ENCODE measurements at places on chromosomes 7 and 10.

DNA sequence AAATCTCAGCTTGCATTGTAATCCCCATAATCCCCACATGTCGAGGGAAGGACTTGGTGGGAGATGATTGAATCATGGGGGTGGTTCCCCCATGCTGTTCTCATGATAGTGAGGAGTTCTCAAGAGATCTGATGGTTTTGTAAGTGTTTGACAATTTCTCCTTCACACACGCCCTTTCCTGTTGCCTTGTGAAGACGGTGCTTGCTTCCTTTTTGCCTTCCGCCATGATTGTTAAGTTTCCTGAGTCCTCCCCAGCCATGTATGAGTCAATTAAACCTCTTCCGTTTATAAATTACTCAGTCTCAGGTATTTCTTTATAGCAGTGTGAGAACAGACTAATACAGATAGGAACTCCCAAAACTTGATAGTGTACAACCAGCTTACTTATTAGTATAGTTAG is 98.6 kb downstream of the CREM start:
- DNase-seq: no peak

DNA sequence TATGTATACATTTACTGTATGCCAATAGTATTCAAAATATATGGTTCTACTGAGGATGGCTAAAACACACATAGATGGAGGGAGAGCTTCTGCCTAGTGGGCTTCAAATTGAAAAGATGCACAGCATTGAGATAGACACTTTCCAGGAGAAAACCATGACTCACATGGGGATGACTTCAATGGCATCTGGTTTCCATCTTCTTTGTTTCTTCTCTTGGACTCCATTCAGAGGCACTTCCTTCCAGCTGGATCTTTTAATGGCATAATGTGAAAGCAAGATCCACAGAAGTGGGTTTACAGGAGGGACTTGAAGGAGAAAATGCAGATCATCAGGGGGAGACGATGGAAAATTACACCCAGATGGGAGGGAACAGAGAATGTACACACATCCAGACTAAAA is 84.9 kb downstream of the ZNF365 start:
- no peak for DNase-seq

GRCh38 chr7:27179503-27180430 is 5.3 kb downstream of the HOXA11 start:
- DNase-seq: no peak

- DNase-seq: peak; percentile 56
Measured at GRCh38 chr10:117174439-117175214, 22.7 kb upstream of the KCNK18 start.

DNA sequence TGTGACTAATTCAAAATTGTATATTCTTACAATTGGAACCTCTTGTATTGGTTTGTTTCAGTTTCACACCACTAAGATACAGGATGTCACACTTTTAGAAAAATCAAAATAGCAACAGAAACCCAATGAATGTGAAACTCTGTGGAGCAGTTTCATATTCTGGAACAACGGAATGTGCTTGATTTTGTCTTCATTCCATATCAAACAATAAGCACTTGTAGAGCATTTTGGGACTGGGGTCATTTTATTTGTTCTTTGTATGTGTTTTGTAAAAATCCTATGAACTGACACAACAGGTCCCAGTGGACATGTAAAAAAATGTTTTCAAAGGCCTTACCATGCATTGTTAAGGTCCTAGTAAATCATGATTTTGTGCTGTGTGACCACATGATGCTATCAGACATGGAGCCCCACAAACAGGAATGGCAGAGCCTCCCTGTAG is 123.1 kb downstream of the DKK1 start:
- no peak for DNase-seq

- no peak for DNase-seq
Measured at GRCh38 chr10:118107040-118107439, 60.3 kb upstream of the RAB11FIP2 start.

DNA sequence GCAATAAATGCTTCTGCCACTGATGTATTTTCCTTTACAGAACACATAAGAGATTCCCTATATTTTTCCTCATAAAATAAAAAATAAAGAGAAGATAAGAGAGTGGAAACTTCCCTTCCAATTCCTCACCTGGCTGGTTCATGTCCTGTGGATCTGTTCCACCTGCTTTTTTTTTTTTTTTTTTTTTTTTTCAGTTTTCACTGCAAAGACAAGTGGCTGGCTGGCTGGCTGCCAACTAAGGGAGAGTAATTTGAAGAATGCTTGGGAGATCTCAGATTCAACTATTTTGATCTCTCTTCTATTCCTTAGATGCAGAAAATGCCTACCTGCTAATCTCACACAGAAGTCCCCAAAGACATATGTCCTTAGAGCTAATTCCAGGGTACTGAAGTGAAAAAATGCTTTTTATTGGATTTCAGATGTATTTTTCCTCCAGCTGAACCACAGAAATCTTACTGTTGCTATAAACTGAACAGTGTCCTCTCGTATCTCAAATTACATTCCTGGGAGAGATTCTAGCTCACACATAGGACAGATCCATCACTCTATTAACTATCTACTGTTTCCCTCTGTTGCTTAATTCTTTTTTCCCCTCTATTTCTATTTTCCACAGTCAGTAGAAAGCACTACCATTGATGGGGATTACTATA is 120.8 kb downstream of the NRCAM start:
- DNase-seq: no peak

DNA sequence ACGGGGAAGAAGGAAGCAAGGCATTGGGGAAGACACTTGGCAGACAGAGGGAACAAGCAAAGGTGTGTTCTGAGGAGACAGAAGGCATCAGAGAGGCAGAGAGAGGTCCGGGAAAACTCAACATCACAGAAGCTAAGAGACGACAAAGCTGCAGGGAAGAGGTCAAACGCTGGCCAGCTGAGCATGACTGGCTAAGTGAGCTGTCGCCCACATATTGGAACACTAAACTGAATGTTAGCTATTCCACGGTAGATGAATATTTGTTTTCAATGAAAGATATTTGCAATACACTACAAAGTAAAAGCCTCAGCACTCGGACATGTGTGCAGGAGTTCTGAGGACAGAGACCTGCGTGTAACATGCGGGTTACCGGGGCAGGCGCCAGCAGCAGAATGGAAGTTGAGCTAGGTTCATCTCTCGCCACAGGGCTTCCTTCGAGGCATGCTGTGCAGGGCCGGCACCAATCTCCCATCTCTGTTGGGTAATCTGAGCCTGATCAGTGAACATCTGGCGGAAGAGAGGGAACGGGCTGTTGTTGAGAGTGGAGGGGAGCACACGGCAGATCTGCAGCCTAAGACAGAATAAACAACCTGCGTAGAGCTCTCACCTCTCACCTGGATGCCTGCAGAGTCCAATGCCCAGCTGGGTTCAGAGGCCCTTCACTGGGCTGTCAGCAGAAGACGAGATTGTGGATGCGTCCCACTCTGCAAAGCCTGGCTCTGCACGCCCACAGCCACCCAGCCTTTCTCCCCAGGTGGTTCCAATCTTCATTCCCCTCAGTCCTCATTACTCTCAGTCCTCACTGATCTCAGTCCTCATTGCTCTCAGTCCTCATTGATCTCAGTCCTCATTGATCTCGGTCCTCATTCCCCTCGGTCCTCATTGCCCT is 35.9 kb downstream of the INSIG1 start:
- DNase-seq: no peak

DNA sequence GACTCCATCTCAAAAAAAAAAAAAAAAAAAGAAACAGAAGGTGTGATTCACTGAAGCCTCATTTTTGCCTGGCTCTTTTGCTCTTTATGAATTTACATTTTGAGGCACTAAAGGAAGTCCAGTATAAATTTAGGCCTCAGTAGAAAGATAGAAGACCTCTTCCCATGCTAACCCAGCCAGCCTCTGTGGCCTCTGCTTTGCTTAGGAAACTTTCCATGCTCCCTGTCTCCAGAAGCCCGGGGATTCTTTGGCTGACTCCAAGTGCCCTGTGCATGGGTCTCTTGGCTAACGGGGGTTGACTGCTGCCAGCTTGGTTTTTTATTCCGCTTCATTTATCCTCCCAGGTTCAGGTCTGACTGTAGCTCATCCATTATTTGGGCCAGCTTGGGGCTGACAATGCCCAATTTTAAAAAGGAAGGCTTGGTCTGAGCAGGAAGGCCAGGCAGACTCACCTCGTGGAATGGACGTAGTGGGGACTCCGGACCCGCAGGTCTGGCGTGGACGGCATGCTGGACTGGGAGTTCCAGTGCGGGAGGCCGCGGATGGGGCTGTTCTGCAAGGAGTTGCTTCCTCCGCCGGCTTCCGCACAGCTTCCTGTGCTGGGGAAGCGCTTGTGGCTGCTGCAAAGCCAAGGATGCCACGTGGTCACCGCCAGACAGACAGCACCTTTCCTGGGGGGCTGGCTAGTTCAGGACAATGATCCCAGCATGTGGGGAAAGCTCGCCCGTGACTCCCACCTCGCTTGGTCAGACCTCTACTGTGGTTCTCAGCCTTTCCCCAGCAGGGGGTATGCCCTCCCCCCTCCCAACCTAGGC is 72.3 kb downstream of the PRPF18 start:
- no peak for DNase-seq

DNA sequence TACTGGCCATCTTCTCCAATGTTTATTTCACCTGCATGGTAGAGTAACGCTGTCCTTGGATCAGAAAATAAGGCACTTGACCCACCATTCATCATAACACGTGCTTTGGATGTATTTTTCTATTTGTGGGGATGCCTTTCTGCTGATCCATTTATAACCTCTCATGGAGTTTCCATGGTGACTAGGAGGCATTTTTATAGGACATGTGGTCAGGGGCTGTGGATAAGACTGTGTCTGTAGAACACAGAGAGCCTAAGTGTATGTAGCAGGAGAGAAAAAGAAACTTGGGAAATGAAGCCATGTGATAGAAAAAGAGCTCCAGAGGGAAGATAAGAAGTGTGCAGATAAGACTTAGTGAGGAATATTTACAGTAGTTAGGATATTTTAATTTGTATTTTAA is 184.2 kb downstream of the POU6F2 start:
- DNase-seq: no peak

GRCh38 chr7:1322240-1323110 is 89.8 kb downstream of the UNCX start:
- DNase-seq: no peak

Data from stimulated activated CD8-positive, alpha-beta memory T cell treated with anti-CD3 and anti-CD28 coated beads, Interleukin-4, amount 100 ng/mL, for 1 hour (primary cell).